A172 (cell line): ENCODE measurements at places on chromosomes 3 and 15.

DNA sequence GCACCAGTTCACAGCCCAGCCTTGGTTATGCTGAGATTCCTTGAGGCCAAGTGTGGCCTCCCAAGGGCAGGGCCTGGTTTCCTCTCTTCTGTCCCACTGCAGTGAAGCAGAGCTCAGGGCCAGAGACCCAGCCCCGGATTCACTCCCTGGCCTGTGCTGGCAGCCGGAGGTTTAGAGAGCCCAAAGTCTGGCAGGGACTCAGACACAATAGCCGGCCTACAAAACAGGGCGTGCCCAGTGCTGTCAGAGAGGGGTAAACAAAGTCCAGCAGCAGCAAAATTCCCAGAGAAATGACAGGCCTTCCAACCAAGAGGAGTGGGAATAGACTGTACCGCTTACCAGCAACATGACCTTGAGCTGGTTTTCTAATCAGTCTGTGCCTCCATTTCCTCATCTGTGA, 14.0 kb downstream of the VIPR1 start:
- no peak for DNase-seq

GRCh38 chr3:10192953-10193691, 28.4 kb downstream of the IRAK2 start:
- peak; percentile 97 for DNase-seq

DNA sequence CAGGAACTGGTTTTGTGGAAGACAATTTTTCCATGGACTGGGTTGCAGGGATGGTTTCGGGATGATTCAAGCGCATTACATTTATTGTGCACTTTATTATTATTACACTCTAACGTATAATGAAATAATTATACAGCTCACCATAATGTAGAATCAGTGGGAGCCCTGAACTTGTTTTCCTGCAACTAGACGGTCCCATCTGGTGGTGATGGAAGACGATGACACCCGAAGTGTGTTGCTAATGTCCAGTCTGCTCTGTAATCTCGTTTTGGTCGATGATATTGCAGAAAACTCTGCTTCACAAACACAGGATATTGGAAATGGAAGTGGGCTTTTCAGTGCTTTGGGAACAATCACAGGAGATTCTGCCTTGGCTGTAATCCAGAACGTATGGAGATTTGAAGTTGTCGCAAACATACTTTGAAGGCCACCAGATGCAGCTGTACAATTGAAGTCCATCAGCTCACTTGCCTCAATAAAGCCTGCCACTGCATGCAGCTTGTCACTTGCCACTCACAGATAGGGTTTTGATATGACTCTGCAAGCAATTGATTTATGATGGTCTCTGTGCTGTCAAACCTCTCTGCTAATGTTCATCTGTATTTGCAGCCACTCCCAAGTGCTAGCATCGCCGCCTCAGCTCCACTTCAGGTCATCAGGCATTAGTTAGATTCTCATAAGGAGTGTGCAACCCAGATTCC, 141.7 kb downstream of the TJP1 start:
- no peak for DNase-seq

- peak; percentile 55 for DNase-seq
These were observed 98.1 kb upstream of the HACD2 start for GRCh38 chr3:123682781-123683504.

- DNase-seq, result no peak
These were observed 75.3 kb downstream of the TMEM108 start for GRCh38 chr3:133113526-133113925.

- DNase-seq, result no peak
These were observed 519.6 kb downstream of the NTRK3 start for GRCh38 chr15:87736891-87737389.

DNA sequence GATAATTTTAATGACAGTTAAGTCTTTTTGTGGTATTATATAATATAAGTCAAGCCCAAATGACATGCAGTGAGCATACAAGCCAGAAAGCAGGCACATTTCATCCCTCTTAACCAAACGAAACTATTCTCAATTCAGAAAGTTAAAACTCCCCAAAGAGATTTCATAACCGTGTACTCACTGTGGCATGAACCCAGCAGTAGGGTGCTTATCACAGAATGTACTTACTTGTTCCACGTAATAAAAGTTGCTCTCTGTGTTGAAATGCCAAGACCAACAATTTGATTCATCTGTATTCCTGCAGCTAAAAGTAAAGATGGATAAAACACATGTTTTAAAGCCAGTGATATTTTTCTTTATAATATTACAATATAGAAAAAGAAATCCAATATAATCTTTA, 12.1 kb downstream of the GK5 start:
- no peak for DNase-seq

DNA sequence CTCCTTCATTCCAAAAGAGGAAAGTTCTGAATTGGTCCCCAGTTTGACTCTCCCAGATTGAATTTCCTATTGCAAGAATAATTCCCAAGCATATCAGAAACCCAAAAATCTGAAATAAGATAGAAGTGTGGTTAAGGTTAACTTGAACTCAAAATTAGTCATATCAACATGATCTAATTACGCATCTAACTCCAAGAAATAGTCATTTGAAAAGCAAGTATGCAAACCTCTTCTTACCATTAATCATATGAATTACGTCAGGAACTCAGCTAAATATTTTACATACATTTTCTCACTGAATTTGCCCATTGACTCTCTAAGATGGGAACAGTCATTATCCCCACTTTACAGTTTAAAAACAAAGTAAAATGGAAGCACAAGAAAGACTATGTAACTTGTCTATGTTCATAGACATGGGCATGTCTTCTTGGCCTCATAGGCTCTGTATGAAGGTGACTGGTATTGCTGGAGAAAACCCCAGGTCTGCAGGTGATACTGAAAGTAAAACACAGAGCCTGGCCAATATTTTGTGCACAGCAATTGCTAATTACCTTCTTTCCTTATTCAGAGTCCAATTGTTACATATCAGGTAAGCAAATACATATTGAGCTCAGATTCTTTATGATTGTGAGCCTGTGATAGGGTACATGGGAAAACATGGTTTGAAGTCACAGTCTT, 139.2 kb downstream of the ATP8B4 start:
- no peak for DNase-seq

GRCh38 chr15:36982430-36982829, 117.9 kb downstream of the MEIS2 start:
- DNase-seq, result no peak

GRCh38 chr15:96359616-96360521, 29.4 kb downstream of the NR2F2 start:
- DNase-seq, result no peak

- DNase-seq, result peak; percentile 6
These were observed 499.3 kb upstream of the ARRDC4 start for GRCh38 chr15:97461226-97461625.

GRCh38 chr3:7920211-7920610, 581.4 kb upstream of the LMCD1 start:
- DNase-seq, result no peak

DNA sequence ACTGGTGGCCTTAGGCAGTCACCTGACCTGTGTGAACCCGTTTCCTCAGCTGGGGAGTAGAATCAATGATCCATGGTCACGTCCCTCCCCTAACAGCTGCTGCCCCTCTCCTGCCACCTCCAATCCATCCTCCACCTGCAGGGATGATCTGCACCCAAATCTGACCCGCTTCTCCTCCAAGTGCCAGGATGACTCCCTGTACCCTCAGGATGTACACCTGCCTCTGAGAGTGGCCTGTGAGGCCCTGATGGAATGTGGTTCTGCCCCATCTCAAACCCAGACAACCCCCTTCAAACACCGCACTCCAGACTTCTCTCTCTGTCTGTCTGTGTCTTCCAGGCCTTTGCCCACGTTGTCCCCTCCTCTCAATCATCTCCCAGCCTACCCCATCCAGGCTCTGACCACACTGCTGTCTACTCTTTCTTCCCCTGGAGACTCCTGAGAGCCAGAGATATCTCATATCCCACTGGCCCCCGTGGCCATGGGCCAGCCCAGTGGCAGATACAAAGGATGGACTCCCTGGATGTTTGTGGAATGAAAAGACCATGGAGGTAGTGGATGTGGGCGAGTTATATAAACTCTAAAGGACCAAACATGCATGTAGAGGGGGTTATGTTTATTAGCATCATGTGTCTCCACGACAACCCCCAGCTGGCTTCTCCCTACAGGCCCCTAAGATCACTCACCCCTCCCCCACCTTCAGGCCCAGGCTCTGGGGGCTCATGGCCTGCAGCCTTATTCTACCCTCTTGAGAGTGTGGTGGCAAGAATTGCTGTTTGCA, 84.9 kb downstream of the SMAD6 start:
- no peak for DNase-seq
